ENCODE measurements at places on chromosomes 4 and X.

- no peak for DNase-seq
These were observed 33.5 kb upstream of the ELOVL6 start for GRCh38 chr4:110231869-110232268.

GRCh38 chr4:146245246-146245645 lies 30.9 kb downstream of the REELD1 start:
- DNase-seq: no peak

- no peak for DNase-seq
These were observed 365.9 kb downstream of the CXXC4 start for GRCh38 chr4:104128850-104129213.

GRCh38 chrX:154057791-154058190 lies 38.1 kb upstream of the IRAK1 start:
- DNase-seq: no peak

DNA sequence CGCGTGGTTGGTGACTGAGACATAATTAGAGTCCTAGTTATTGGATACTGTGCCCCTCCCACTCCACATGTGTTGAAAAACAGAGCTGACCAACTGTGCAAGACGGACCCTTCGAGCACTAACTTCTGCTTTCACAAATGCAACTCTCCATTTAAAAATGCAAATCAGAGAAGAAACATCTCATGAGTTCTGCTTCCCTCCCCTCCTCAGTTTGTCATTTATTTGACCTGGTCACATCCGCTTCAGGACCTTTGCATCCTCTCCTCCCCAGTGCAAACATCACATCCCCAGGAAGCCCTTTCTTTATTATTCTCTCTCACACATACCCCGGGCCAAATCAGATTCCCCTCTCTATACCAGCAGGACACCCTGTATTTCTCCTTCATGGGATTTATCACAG lies 38.1 kb upstream of the NOCT start:
- DNase-seq: no peak

DNA sequence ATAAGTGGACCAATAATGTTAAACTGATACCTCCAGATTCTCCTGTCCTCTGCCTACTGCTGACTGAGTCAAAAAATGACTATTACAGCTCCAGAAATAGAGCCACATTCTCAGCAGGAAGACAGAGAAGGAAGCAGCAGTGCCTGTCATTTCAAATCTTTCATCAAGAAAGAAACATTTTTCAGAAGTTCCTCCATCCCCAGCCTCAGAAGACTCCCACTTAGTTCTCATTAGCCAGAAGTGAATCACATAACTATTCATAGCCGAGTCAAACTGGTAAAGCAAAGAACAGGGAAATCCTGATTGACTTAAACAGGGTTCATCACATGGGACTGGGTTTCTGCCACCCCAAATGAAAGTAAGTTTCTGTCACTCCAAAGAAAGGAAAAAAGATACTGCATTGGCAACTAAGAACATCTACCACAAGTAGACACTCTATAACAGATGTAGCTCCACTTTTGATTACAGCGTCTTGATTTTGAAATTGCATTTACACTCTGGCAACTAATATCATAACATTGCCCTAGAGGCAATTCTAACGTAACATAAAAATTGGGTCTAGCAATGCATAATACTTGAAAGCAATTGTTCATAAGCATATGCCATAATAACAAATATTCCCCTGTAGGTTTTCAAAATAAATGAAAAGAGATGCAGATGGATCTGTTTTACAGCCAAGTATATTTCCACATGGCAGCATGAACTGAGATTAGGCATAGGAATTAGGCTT lies 599.8 kb downstream of the GALNTL6 start:
- no peak for DNase-seq

All from effector CD4-positive, alpha-beta T cell (primary cell).